ENCODE measurements at places on chromosomes 5 and 9.

DNA sequence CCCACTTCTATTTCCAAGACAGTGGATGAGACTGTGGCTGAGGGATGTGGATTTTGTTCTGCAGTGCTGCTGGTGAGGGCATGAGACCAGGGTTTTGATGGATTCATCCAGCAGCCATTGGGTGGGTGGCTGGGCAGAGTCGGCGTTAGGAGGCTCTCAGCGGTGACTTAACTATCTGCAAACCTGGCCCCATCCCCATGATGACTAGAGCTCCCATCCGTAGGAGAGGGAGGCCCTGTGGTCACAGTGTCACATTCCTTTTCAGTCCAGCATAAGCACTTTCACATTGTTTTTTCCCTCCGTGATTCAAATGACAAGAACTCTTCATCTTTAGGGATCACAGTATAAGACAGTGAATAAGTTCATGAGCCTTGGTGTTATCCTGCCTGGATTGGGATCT lies 60.4 kb upstream of the SPRY4 start:
- DNase-seq: no peak

- no peak for DNase-seq
These were observed 79.7 kb upstream of the FCN2 start for GRCh38 chr9:134800791-134801339.

DNA sequence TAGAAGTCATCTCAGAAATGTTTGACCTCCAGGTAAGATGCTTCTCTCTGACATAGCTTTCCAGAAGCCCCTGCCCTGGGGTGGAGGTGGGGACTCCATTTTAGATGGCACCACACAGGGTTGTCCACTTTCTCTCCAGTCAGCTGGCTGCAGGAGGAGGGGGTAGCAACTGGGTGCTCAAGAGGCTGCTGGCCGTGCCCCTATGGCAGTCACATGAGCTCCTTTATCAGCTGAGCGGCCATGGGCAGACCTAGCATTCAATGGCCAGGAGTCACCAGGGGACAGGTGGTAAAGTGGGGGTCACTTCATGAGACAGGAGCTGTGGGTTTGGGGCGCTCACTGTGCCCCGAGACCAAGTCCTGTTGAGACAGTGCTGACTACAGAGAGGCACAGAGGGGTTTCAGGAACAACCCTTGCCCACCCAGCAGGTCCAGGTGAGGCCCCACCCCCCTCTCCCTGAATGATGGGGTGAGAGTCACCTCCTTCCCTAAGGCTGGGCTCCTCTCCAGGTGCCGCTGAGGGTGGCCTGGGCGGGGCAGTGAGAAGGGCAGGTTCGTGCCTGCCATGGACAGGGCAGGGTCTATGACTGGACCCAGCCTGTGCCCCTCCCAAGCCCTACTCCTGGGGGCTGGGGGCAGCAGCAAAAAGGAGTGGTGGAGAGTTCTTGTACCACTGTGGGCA lies 642 bp downstream of the CSF2 start:
- no peak for DNase-seq

- DNase-seq: no peak
These were observed 741.0 kb upstream of the RIOK2 start for GRCh38 chr5:97923997-97924396.

DNA sequence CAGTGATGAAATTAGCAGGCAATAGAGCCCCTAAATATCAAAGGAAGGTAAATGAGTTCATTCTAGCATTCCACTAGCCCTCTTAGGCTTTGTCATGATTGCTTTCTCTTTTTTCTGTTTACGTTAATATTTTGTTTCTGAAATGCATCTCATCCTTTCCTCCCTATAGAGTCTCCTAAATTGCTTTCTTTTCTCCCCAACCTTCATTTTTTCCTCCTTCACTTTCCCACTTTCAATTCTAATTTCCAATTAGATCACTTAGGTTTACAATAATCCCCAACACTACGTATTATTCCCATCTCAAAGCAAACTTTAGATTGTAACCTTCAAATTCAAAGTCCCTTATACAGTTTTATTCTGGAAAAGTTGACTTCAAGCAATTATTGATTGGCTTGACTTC lies 559.3 kb downstream of the RAB3C start:
- DNase-seq: no peak

GRCh38 chr5:92890841-92891244 lies 690.2 kb downstream of the NR2F1-AS1 start:
- DNase-seq: no peak

GRCh38 chr9:37969558-37970300 lies 65.8 kb upstream of the SLC25A51 start:
- no peak for DNase-seq

GRCh38 chr5:43156388-43156787 lies 35.6 kb upstream of the NIM1K start:
- DNase-seq: no peak

GRCh38 chr9:112322701-112323377 lies 10.6 kb downstream of the PTBP3 start:
- no peak for DNase-seq

DNA sequence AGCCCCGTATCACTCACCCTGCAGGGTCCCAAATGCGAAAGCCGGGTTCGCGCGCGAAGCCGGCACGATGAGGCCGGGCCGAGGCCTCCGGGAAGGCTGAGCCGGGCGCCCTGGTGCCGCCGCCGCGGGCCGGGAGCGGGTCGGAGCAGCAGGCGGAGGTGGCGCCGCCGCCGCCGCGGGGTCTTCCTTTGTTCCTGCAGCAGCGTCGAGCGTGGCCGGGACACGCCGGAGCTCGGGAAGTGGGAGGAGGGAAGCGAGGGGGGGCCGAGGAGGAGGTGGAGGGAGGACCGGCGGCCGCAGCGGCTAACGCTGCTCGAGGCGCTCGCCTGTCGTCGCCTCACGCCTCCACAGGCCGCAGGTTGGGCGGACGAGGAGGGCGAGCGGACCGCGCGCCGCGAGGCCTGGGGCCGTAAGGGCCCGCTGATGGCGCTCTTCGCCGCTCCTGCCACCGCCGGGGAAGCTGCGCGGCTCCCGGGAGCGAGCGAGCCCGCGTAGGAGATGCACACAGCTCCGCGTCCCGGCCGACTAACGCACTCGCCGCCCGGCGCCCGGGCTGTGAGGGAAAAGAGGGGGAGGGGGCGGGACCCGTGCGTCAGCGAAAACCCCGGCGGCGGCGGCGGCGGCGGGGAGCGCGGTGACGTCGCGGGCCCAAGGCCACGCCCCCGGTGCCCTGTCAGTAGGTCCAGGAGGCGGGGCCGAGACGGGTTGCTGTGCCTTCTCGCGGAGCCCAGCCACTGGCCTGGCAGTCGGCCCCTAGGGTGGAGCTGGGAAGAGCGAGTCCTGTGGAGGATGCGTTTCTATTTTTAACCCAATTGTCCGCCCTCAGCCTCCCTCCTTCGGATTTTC lies at the start of gene ZFAND5:
Gene ZFAND5 (minus strand): TSS at position 530 of the 846 bp plus-strand sequence. CDS start 4,430 bp downstream, outside the sequence.
- peak; percentile 86 for DNase-seq

DNA sequence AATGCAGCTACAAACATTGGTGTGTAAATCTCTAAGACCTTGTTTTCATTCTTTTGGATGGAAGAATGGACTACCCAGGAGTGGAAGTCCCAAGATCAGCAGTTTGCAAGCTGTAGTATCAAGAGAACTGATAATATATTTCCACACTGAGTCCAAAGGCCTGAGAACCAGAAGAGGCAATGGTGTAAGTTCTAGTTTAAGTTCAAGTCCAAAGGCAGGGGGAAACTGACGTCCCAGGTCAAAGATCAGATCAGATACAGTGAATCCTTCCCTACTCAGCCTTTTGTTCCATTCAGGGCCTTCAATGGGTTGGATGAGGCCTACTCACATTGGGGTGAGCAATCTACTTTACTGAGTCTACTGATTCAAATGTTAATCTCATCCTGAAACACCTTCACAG lies 80.3 kb upstream of the ERBIN start:
- no peak for DNase-seq

GRCh38 chr5:90675222-90675621 lies 116.6 kb downstream of the ADGRV1 start:
- no peak for DNase-seq

GRCh38 chr9:5798581-5798980 lies 34.3 kb downstream of the ERMP1 start:
- DNase-seq: no peak

- no peak for DNase-seq
These were observed 16.8 kb downstream of the AMBP start for GRCh38 chr9:114061292-114061691.

DNA sequence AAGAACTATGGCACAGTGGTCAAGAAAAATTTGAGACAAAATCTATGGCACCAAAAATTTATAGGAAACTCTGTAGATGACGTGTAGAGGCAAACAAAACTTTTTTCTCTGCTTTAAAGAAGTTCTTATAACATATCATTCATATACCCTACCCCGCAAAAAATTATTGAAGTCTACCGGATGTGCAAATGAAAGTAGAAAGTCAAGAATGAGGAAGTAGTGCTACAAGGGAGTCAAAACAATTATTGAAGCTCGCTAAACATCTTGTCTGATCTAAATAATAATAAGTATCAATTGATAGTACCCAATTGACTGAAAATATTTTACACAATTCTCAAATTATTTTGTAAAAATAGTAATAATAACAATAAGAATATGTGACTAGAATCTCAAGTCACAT lies 398.5 kb downstream of the TAF11L14 start:
- no peak for DNase-seq

DNA sequence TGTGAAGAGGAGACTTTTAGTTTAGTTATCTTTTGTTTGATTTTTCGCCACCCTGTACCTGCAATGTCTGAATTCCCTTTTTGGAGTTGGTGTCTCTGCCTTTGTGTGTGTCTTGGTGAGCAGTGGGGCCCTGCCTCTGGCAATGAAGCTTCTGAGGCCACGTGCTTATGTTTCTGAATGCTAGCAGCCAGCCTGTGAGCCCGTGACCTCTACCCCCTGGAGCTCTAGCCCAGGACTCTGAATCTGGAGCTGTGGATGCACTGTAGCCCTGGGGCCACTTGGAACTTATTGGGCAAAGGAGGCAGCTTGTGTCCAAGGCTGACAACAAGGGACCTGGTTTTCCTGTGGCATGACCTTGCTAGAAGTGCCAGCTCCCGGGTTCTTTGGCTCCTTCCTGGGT lies 19.4 kb downstream of the ENTREP1 start:
- DNase-seq: no peak

- no peak for DNase-seq
These were observed 16.2 kb upstream of the SLC6A3 start for GRCh38 chr5:1461396-1461795.

DNA sequence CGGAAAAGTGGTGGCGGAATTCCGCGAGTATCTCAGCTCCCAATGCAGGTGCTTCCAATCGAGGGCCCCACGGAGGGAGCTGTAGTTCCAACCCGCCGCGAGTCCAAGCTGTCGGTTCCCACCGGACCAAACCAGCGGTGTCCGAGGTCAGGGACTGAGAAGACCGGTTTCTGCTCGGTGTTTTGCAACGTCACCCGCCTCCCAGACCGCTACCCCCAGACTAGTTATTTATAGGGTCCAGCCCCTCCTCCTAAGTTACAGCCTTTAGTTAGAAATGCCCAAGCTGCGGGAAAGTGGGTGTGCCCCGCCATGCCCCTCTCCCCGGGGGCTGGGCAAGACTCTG lies 677 bp upstream of the MYORG start:
- DNase-seq: no peak

GRCh38 chr5:62690421-62690820 lies 111.8 kb downstream of the LRRC70 start:
- no peak for DNase-seq

- DNase-seq: no peak
These were observed 21.1 kb upstream of the LVRN start for GRCh38 chr5:115941051-115941675.

GRCh38 chr9:109118808-109119438 lies 824 bp downstream of the TMEM245 start:
- no peak for DNase-seq

GRCh38 chr5:94911276-94911675 lies 292.8 kb downstream of the SLF1 start:
- DNase-seq: no peak

GRCh38 chr9:134004881-134005280 lies 12.8 kb upstream of the VAV2 start:
- no peak for DNase-seq

DNA sequence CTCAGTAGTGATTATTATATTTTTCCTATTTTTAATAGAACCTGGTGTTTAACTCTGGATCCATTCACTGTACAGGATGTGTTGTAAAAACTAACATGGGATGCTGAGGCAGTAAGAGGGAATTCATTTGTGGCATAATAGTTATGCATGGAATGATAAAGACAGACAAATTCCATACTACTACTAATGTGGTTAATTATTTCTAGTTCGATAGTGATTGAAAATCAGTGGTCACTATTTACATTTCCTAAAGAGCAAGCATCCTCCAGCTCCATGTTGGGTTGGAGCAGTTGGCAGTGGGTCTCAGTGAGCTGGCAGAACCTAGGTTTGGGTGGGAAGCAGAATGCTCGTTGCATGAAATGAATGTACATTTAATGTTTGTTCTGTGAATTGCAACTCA lies 122.6 kb downstream of the SAXO1 start:
- no peak for DNase-seq

DNA sequence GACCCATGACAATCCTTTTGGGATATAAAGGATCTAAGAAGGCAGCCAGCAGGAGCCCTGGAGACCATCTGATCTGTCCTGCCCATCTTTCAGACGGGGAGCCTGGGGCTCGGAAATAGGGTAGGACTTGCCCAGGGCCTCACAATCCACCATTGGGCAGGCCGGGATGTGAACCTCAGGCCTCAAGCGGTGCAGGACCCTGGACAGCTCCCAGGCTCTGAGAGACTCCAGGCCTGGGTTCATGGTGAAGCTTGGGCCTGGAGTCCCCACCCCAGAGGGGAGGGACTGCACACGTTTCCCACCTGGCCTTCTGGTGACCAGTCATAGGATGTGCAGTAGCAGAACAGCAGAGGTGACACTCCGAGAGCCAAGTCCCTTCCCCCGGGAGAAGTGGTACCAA lies 36.6 kb upstream of the RAPGEF1 start:
- DNase-seq: no peak

DNA sequence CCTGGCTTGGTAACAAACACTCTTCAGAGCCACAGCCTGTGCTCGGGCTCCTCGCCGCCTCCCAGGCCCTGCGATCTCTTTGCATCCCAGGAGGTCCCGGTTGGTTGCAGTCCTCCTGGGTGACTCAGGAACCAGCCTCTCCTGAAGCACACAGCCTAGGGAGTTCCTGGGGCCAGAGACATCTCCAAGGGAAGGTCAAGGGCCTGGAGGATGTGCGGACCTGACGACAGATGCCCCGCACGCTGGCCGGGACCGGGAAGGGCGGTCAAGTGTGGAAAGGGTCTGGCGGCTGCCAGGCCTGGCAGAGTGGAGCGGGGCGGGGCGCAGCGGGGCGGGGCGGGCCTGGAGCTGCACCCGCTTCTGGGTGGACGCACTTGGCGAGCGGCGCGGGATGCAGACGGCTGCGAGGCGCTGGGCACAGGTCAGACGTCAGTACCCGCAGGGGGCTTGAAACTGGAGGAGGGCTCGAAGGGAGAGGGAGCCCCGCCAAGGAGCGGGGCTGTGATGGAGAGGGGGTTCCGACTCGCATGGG lies 45.0 kb upstream of the PRSS3 start:
- DNase-seq: no peak

All from GF-D8 (cell line).